ENCODE measurements at places on chromosomes 4 and X.

- DNase-seq: no peak
Measured at GRCh38 chr4:86092684-86093083, 267.2 kb downstream of the MAPK10 start.

DNA sequence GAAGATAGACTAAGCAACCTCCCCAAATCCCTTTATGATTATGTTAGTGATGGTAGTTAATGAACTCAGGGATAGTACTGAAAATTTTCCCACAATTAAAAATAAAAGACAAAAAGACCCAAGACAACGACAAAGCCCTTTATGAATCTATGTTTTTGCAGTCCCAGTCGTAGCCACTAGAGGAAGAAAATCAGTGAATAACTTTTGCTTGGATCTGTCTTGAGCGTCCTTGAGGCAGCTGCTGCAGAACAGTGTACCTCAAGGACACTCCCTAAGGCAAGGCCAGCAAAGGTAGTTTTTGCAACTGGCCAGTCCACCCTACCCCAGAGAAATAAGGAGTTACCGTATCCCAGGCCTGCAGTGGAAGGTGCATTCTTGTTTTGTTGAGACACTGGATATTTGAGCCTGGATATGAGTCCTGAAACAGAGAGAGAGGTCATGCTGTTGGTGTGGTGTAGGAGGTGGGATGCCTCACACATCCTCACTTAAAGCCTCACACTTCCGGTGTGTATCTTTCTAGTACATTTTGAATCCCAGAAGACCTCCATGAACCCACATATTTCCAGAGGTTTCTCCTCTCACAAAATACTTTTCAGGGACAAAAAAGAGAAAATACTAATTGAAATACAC lies 8.7 kb upstream of the TIMM8A start:
- no peak for DNase-seq

- DNase-seq: no peak
Measured at GRCh38 chr4:25085671-25086070, 54.9 kb upstream of the LGI2 start.

DNA sequence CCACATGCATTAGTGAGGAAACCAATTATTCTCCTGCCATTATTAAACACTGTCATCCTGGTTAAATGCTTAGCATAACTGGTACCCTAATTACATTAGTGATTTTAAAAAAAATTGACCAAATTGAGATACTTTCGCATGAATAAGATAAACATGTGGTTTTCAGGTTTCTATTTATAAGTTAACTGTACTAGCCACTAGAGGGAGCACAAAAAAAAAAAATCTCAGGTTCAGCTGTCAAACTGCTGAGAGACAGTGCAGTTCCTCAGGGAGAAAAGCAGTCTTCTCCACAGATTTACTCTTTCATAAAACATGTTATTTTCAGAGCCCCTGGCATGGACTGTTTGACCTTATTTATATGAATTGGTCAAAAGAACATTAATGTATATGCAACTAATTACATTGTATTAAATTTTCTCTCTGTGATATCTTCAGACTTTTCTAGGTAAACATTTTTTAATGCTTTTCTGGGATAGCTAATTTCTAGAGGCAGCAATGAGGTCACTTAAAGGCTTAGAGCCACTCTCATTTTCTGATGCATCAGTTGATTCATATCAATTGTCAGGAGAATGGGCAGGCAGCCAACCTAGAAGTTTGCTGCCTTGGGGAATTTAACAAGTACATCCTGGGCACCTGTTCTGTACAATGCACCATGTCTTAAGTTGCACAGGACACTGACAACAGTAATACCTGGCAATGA lies 167.5 kb downstream of the CDS1 start:
- DNase-seq: no peak

DNA sequence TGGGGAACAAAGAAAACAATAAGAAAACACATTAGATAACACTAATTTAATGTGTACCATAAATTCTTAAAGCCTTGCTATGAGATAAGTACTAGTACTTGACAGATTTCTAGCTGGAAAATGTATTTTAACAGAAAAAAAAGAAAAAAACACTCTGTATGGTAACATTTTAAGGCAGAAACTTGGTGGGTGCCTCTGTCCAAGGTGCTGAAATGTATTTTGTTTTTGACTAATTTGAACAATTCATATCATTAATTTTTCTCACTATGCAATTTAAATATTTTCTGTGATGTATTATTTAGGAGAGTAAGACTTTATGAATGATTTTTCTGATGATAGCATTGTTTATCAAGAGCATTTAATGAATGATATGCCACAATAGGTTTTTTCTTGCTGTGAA lies 107.5 kb downstream of the GABRG1 start:
- no peak for DNase-seq

DNA sequence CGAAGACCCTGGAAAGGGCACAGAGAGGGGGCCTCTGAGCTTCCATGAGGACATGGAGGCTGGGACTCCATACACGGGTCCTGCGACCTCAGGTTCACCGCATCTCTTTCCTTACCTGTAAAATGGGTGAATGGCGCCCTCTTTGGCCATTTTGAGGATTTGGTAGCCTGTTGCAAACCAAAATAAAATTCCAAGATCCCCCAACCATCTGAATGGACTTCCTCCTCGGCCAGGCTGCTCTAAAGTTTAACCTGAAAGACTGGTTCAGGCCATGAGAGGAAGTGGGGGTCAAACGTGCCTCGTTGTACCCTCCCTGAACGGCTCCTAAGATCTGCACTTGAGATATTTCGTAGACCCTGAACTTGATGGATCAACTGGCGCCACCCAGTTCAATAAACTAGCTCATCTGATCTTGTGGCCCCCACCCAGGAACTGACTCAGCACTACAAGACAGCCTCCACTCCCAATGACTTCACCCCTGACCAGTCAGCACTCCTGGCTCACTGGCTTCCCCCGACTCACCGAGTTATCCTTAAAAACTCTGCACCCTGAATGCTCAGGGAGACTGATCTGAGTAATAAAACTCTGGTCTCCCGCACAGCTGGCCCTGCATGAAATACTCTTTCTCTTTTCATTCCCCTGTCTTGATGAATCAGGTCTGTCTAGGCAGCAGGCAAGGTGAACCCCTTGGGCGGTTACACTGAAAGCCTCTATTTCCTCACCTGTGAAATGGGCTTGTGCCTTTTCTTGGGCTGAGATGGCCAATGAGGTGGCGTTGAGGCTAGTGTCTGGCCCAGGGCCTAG lies 32.9 kb upstream of the GPR78 start:
- DNase-seq: no peak

GRCh38 chr4:8778291-8778690 lies 93.3 kb downstream of the HMX1 start:
- no peak for DNase-seq

- DNase-seq: no peak
Measured at GRCh38 chrX:12360986-12361598, 222.8 kb downstream of the FRMPD4 start.

GRCh38 chrX:132389480-132389879 lies 99.4 kb downstream of the MBNL3 start:
- DNase-seq: no peak

GRCh38 chrX:77447653-77448569 lies 722 bp downstream of the FGF16 start:
- no peak for DNase-seq

DNA sequence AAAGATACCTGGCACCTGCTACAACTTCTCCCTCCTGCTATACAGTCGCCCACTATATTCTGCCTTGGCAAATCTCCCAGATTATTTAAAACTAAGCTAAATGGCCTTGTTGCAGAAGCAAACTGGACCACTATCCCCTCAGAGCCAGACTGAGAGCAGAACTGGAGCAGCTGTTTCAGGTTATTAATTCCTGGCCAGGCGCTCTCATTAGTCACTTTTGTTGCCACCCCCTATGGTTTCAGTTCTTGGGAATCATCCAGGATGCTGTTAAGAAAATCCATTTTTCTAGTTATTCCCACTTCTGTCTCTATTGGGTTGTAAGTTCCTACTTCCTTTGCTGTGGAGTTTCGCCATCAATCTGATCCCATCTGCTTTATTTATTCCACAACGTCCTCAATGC lies 30.1 kb downstream of the ADGRA3 start:
- DNase-seq: no peak

GRCh38 chr4:139606579-139607501 lies 50.8 kb upstream of the SETD7 start:
- DNase-seq: no peak

DNA sequence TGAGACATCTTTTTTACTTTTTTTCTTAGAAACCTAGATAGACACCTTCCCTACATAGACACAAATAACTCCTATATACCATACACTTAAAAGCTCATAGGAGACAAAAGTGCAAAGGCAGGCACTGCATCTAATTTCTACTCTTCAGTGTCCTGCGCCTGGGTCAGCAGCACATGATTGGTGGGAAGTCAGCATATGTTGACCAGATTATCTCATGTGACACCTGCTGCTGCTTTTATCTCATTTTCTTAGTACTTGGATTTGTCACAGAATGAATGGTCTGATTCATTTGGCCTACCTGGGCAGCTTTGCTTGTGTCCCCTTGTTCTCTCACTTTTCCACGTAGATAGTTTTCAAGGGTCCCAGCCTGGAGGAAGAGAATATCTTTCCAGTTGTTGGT lies 24.9 kb upstream of the LNX1 start:
- no peak for DNase-seq

DNA sequence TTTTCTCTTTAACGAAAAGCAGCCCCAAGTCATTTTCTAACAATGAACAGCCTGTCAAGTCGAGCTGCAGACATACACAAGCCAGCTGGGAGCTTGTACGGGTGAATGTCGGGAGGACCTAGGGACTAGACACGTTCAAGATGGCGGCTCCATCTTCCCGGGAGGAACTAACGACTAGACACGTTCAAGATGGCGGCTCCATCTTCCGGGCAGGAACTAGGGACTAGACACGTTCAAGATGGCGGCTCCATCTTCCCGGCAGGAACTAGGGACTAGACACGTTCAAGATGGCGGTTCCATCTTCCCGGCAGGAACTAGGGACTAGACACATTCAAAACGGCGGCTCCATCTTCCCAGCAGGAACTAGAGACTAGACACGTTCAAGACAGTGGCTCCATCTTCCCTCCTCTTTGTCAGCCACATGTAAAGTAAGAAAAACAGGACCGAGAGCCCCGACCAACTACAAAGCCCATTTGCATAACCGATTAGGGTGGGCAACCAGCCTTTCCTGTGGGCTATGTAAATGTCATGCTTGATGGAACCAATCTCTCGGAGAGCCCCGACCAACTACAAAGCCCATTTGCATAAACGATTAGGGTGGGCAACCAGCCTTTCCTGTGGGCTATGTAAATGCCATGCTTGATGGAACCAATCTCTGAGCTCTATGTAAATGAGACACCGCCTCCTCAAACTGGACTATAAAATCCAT lies 175.5 kb downstream of the DHRSX start:
- DNase-seq: no peak

DNA sequence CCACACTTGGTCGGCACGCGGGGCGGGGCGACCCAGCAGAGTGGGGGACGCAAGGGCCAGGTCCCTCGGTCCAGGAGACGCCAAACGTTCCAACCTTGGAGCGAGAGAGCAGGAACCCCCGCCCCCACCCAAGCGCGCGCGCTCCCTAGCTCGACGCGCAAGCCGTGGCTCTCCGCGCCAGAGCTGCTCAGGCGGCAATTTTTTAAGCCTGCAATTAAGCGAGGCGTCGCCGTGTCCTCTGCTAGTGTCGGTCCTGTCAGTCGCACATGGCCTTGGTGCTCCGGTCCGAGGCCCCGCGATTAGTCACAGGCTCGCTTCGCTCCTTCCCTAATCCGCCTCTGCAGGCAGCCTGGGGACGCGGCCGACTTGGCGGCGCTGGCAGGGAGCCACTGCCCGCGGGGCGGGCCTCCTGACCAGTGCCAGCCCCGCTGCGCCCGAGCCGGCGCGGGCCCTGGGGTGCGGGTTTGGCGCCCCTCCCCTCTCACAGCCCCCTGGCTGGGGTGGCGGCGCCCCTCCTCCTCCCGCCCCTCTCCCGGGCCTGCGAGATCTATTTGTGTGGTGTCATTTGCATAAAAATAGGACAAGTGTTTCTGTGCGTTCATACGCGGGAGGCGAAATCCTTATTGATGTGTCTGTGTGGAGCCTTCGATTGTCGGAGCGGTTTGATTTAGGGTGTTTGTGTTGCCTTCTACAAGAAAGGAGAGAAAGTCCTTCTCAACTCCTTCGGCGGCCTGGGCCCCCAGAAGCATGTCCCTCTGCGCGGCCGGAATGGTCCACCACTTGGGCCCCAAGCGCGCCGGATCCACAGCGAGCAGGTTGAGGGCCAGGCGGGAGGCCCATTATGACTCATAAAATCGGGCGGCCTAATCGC lies 9.8 kb upstream of the BCOR start:
- DNase-seq: no peak

GRCh38 chr4:146368209-146368608 lies 153.5 kb downstream of the SLC10A7 start:
- no peak for DNase-seq

DNA sequence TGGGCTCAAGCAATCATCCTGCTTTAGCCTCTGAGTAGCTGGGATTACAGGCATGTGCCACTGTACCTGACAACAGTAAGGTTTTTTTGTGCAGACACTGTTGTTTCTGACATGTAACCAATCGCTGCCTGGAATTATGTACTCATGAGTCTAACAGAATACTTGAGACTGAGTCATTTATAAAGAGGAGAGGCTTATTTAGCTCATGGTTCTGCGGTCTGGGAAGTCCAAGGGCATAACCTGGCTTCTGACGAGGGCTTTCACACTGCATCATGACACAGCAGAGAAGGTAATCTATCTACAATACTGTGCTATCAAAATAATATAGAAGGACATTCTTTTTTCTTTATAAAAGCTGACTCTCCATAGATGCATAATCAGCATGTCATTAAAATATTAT lies 115.5 kb upstream of the STOX2 start:
- DNase-seq: no peak

DNA sequence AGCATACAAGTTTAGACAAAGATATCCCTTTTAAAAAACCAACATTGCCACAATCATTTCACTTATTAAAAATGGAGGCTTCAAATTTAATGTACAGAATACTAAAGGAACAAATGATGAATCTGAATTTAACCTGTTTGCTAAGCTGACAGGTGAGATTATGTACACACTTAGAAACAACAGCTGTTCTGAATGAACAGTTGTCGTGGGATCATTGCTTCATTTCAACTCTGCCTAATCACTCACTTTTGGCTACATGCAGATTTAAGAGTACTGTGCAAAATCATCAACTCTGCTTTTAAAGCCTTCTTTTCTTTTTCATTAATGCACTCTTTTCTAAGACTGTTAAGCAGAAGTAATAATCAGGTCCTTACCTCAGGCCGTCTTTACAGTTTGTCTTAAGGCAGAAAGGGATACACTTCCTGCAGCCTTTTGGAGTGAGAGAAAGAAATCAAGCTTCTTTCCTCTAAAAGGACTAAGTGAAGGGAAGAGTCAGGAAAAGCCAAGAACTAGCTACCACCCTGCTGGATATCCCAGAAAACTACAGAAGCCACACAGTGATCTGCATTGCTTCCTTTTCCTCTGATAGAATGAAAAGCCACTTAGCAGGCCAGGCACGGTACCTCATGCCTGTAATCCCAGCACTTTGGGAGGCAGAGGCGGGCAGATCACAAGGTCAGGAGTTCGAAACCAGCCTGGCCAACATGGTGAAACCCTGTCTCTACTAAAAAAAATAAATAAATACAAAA lies 54.7 kb upstream of the NPNT start:
- DNase-seq: no peak

DNA sequence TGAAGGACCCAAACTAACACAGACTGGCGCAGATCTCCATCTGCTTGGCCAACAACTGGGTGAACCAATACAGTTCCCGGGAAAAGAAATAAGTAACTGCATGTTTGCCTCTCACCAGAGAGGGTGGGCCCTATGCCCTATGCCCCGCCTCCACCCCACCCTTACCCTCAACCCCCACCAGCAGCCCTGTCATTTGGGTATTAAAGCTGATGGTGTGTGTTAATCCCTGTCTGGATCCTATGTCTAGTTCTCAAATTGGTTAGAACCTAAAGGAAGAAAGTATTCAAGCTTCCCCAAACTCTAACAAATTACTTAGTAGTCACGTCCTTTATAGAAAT lies 19.0 kb downstream of the SMPX start:
- no peak for DNase-seq

Measured in stimulated activated CD8-positive, alpha-beta memory T cell treated with anti-CD3 and anti-CD28 coated beads, Interleukin-2, amount 100 ng/mL, for 48 hours (primary cell).